ENCODE measurements at places on chromosomes 3 and 15.

- DNase-seq, result peak; percentile 58
These were observed 130.0 kb upstream of the KCNMB2 start for GRCh38 chr3:178406206-178406605.

- peak; percentile 97 for DNase-seq
These were observed at the start of gene RCCD1 for GRCh38 chr15:90954712-90955623. RCCD1 (plus strand) TSS chr15:90954884; CDS start chr15:90956735, 1,851 bp downstream.

GRCh38 chr3:192156382-192156781 is 571.0 kb downstream of the FGF12 start:
- no peak for DNase-seq

DNA sequence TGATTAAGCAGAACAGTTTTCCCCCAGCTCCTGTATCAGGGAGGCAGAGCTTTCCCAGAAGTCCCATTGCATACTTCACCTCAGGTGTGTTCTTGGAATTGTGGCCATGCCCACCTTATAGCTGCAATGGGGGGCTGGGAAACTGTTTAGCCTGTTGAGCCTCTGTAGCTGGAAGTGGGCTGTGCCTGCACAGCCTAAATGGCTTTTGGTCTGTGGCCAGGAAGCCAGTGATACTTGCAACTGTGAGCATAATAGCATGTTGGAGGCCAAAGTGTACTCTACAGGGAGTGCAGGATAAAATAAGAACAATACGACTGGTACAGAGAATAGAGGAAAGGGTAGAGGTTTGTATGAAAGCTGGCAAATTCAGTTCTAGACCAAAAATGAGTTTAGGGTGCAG is 248.5 kb downstream of the PTPRG start:
- DNase-seq, result peak; percentile 34

DNA sequence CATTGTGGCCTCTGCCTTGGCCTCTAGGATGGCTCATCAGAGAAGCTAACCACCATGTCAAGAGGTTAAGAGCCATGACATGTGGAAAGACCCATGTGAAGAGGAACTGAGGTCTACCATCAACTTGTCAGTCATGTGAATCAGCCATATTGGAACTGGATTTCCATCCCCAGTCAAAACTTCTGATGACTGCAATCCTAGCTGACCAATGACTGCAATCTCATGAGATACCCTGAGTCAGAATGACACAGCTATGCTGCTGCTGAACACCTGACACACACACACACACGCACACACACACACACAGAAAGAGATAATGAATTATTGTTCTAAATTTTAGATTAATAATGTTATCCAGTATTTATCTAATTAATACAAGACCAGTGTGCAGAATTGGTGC is 337.5 kb upstream of the LMCD1 start:
- DNase-seq, result no peak

- no peak for DNase-seq
These were observed 7.7 kb downstream of the STRA6 start for GRCh38 chr15:74194572-74195559.

GRCh38 chr15:29569533-29570092 is 252.7 kb downstream of the TJP1 start:
- peak; percentile 8 for DNase-seq

- no peak for DNase-seq
These were observed 15.5 kb downstream of the RGMA start for GRCh38 chr15:93073465-93073952.

DNA sequence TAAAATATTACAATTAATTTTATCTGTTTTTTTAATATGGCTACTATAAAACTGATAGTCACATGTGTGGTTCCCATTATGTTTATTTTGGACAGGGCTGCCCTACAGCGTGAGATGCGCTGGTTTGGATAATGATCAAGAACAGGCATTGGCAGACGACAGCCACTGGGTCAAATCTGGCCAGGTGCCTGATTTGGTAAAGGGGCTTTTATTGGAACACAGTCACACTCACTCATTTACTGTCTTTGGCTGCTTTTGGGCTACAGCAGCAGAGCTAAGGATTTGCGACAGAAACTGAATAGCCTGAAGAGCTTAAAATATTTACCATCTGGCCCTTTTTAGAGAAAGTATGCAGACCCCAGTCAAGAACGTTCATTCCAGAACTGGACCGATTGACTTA is 724.2 kb upstream of the CFAP20DC start:
- DNase-seq, result no peak

DNA sequence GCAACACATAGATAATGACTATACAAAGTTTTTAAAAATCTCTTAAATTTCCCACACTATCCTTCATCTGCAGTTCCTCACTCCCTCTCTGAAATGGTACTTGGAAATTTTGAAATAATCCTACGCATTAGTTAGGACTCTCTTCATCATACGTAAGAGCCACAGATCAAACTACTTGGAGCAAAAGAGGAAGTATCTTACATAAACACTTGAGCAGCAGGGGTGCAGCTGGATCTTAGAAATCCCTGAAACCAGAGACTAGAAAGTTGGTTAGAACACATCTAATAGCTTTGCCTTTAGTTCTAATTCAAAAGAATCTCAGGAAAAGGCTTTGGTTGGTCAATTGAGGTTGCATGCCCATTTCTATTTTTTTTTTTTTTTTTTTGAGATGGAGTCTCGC is 38.8 kb upstream of the ZNF445 start:
- no peak for DNase-seq

- DNase-seq, result no peak
These were observed 40.3 kb downstream of the SLC6A20 start for GRCh38 chr3:45756055-45756454.

- no peak for DNase-seq
These were observed 10.9 kb downstream of the CTDSPL start for GRCh38 chr3:37872413-37873160.

GRCh38 chr3:180870008-180870699 is 42.3 kb upstream of the FXR1 start:
- DNase-seq, result peak; percentile 47

DNA sequence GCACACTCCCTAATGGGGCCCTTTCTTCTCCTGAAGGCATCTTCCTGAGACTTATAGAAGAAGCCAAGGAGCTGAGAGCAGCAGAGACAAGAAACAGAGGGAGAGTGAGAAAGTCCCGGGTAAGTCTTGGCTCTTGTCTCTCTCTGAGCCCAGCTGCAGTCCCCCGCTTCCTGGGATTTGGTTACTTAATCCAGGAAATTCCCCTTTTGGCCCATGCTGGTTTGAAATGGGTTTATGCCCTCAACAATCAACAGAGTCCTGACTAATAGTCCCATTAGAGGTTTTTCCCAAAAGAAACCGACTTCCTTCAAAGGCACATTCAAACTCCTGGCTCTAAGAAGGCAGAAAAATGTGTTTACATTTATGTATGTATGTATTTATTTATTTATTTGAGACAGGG is 22.0 kb downstream of the TMEM158 start:
- DNase-seq, result peak; percentile 82

- no peak for DNase-seq
These were observed 1.4 kb downstream of the CYFIP1 start for GRCh38 chr15:22978691-22979237.

- no peak for DNase-seq
These were observed 66.5 kb upstream of the ARRDC4 start for GRCh38 chr15:97893967-97894366.

DNA sequence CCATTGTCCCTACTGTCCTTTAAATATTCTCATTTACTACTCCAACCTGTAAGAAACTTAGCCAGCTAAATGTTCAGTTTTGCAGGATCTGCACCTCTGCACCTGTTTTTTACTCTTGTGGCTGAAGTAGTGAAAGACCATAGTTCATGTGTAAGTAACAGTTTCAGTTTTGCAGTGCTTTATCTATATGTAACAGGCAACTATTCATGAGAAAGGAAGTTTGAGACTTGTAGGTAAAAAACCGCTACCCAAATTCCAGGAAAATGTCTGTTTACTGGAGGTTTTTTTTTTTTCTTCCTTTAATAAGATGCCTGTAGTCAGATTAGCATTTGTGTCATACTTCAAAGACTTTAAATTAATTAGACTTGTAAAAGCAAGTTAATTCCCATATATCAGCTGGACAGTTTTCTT is 25.4 kb upstream of the MBNL1 start:
- no peak for DNase-seq

DNA sequence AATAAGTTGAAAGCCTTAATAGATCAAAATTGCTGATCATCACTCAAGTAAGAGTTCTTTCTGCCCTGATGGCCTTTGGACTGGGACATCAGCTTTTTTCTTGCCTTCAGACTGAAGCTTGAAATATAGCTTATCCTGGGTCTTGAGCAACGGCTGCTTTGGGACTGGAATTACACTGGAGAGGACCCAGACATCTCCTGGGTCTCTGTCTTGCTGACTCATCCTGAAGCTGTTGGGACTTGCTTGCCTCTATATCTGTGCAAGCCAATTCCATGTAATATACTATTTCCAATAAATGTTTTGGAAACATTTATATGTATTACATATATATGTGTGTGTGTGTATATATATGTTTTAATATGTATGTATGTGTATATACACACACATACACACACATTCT is 260.2 kb downstream of the PDZRN3 start:
- DNase-seq, result no peak

GRCh38 chr15:53323191-53323590 is 436.3 kb downstream of the WDR72 start:
- peak; percentile 11 for DNase-seq

DNA sequence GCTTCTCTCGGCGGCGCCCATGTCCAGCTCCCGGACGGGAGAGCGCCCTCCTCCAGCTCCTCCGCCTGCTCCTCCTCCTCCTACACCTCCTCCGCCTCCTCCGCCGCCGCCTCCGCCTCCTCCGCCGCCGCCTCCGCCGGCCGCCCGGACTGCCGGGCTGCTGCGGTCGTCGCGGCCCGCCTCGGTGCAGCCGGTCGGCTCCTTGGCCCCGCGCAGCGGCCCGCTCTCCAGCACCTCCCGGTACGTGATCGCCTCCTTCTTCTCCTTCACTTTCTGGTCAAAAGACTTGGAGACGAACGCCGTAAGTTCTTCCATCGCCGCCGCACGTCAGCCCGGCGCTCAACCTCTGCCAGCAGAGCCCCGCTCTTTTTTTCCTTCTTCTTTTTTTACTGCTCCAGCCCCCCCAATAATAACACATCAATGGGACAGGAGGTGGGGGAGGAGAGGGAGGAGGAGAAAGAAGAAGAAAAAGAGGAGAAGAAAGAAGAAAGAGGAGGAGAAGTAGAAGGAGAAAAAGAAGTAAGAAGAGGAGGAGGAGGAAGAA is 438 bp downstream of the SHOX2 start:
- no peak for DNase-seq

- no peak for DNase-seq
These were observed 45.2 kb downstream of the GRIP2 start for GRCh38 chr3:14494973-14495300.

DNA sequence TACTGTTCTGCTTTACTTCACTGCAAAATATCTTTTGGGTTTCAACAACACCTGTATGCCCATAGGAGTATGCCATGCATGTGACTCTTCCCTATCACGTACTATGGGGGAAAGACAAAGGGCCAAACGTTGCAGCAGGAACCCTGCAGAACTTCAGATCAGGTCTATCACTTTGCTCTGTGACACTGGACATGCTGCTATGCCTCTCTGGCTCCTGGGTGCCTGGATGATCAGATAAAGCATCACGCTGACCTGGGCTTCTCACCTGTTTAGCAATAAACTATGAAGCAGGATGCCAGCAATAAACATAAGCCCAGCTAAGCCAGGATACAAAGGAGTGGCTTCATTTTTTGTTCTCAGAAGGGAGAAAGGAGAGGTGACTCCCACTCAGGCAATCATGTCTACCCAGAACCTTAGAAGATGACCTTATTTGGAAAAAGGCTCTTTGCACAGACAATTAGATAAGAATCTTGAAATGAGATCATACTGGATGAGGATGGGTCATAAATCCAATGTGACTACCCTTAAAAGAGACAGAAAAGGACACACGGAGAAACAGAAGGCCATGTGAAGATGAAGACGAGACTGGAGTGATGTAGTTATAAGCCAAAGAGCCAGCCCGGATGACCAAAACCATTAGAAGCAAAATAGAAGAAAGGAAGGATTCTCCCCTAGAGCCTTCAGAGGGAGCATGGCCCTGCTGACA is 19.3 kb downstream of the POMGNT2 start:
- no peak for DNase-seq

DNA sequence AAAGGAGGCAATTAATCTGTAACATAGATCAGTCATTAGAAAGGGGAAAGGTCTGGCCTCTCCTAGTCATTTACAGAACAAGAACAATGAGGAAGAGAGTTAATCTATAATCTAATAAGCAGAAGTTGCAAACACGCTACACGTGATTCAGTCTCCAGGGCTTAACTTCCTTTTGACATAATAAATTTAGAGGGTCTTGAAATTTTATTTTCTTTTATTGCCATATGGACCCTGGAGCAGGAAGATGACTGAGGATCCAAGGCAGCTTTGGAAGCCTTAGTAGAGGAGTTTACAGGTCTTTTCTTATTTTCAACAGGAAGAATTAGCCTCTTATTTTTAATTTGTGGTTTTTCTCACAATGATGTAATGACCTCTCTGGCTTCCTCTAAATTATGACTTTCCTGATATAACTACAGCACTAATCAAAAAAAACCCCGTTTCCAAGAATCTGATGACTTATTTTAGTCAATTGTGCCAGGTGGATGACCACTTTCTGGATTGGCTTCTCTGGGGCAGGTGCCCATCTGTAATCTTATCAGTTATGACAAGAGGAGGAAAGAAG is 32.2 kb downstream of the ADGRG7 start:
- DNase-seq, result no peak

GRCh38 chr3:192850451-192850981 is 67.1 kb downstream of the MB21D2 start:
- DNase-seq, result peak; percentile 50

GRCh38 chr15:65409036-65409631 is 13.6 kb downstream of the IGDCC4 start:
- DNase-seq, result peak; percentile 97

GRCh38 chr15:62075595-62076277 is 9.0 kb downstream of the C2CD4A start:
- peak; percentile 46 for DNase-seq

DNA sequence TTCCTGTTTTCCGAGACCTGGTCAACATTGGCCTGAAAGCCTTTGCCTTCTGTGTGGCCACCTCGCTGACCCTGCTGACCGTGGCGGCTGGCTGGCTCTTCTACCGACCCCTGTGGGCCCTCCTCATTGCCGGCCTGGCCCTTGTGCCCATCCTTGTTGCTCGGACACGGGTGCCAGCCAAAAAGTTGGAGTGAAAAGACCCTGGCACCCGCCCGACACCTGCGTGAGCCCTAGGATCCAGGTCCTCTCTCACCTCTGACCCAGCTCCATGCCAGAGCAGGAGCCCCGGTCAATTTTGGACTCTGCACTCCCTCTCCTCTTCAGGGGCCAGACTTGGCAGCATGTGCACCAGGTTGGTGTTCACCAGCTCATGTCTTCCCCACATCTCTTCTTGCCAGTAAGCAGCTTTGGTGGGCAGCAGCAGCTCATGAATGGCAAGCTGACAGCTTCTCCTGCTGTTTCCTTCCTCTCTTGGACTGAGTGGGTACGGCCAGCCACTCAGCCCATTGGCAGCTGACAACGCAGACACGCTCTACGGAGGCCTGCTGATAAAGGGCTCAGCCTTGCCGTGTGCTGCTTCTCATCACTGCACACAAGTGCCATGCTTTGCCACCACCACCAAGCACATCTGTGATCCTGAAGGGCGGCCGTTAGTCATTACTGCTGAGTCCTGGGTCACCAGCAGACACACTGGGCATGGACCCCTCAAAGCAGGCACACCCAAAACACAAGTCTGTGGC is 16.9 kb downstream of the TMEM43 start:
- DNase-seq, result no peak
